ENCODE measurements at places on chromosomes 16 and 17. TPM values are rescaled to one million over a fixed set of nuclear protein-coding genes. Genes with fewer than 3 reads are reported as not detected.

DNA sequence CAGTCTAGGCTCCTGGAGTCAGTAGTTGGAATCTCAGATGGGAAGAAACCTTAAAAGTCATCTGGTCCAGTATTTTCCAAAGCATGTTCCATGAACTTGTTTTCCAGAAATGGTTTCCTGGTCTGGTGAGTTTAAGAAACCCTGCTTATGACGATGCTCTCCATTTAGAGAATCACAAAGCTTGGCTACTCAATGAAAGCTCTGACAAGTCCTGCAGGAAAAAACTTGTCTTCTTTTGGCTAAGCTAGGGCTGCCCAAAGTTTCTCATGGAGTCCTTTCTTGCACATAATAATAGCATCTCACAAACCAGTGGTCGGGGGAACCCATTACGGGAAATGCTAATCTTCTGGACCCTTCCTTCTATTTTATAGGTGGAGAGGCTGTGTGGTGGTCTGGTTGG, 5.5 kb upstream of the NKD1 start:
- DNase-seq, result no peak

CES5A gene
- not detected for total RNA-seq

DNA sequence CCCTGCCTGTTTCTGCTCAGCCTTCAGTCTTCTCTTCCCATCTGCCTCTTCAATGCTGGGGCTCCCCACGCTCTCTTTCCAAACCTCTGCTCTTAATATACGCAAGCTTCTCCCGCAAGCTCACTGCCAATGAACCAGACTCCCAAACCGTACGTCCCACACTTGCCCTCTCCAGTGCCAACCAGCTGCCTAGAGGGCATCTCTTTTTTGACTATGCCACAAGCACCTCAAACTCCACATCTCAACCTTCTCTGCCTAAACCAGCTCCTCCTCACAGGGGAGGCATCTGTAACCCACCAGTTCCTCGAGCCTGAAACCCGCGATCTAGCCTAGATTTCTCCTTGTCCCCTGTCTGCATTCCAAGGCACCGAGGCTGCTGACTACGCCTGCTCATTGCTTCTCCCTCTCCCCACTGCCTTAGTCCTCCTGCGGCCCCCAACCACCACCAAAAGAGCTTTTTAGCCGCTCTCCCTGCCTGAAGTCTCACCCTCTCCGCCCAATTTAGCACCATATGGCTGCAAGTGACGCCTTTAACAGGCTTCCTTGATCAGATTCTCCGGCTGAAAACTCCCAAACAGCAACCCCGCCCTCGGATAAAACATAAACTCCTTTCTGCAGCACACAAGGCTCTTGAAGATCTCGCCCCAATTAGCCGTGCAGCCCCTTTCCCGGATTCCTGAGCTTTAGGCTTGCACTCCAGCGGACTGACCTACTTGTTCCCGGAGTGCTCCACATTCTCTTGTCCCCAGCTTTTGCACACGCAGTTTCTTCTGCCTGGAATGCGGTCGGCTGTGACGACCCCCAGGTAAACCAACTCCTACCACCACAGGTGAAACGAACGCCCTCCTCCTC, 1.5 kb downstream of the GGA2 start:
- peak; percentile 54 for DNase-seq

- no peak for DNase-seq
Measured at GRCh38 chr17:53219821-53220220, 602.9 kb upstream of the KIF2B start.

GRCh38 chr17:78996781-78997201, 12.8 kb downstream of the CANT1 start:
- no peak for DNase-seq

DNA sequence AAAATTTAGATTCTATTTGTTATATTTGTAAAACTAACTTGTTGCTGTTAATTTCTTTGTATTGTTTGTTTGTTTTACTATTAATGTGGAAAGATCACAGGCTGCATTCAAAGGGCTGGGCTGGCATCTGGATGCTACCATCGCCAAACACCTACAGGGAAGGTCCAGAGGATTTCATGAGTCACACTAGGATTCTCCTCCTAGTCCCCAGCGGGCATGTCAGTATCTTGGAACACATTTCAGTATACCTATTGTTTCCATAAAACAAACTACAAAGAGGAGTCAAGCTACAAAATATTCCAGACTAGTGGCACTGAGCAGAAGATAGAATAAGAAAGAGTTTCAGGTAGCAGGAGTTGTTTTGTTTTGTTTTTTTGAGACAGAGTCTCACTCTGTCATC, 55.3 kb downstream of the NOG start:
- no peak for DNase-seq

GRCh38 chr17:63946440-63947363, 14.6 kb upstream of the CD79B start:
- DNase-seq, result peak; percentile 85

DNA sequence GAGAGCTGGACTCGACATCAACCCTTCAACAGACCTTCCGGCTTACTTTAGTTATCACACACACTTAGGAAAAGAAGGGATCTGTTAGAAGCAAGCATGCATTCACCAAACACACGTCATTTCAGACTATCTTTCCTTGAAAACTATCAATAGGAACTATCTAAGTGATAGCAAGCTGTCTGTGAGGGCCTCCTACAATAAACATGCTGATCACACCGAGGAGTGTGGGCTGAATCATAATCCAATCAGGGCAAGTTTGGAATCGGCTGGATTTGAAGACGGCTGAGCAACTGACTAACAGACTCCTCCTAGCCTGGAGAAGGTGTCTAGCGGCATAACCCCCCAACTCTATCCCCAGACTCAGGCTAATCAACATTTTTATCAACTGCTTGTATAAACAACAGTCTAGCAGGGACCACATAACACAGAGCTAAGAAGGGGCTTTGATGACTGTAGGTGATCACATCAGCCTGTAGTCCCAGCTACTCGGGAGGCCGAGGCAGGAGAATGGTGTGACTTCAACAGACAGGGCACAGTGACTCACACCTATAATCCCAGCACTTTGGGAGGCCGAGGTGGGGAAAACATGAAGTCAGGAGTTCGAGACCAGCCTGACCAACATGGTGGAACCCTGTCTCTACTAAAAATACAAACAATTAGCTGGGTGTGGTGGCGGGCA, 14.1 kb downstream of the NXN start:
- no peak for DNase-seq

- no peak for DNase-seq
Measured at GRCh38 chr17:683499-684254, 31.0 kb downstream of the VPS53 start.

DNA sequence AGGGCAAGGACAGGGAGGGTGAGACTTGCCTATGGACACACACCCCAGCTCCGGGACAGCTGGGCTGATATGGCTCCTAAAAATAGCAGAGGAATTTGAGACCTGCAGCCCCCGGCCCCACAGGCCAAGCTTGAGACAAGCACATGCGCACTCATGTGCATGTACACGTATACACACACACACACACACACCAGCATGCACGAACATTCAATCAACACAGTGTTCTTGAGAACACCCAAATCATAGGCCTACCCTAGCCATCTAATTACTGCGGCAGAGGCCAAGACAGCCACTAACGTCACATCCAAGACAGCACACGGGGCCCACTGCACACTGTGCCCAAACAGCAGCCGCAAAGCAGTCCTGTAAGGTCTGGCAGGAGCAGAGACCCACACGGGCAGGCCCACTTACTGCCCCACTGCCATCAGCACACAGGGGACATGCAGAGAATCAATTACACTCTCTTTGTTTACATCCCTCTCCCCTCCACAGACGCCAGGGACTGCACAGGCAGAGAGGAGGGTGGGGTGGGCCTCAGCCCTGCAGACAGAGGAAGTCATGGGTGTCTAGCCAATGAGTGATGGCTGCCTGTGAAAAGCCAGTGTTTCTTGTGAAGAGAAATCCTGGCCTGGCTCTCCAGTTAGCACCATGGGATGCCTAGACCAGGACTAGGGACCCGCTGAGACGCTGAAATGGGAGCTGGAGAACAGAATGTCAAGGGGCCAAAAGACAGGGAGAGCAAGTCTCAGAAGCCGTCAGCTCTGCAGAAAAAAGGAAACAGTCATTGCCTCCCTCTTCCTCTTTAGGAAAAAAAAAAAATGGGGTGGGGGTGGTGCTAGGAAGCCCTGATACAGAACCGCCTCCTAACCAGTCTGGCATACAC, 39.3 kb downstream of the MYO18A start:
- DNase-seq, result no peak

All from H1 (cell line).